ENCODE measurements at places on chromosomes 3 and 15.

- no peak for DNase-seq
Measured at GRCh38 chr3:197906850-197907187, 43.2 kb upstream of the RPL35A start.

- DNase-seq = no peak
Measured at GRCh38 chr3:40720863-40721262, 196.1 kb downstream of the ZNF621 start.

DNA sequence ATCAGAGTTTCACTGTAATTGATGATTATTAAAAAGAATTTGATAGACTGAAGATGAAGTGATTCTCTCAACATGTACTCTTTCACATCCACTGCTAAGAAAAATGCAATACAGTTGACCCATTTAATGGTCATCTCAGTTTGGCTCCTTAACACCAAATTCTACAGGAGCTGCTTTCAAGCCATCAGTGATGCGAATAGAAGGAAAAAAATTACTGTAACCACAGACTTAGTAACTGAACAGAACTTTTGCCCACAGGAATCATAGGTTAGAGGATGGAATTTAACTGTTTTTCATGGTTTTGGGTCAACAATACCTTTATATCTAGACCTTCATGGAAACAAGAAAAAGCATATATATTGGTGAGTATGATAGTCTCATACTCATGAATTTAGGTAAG, 633.5 kb downstream of the CADM2 start:
- DNase-seq = no peak

- DNase-seq = no peak
Measured at GRCh38 chr3:98966434-98966833, 64.9 kb upstream of the DCBLD2 start.

GRCh38 chr3:159928666-159929065, 60.0 kb upstream of the IL12A start:
- DNase-seq = no peak

- no peak for DNase-seq
Measured at GRCh38 chr3:40336511-40337135, 27.1 kb downstream of the EIF1B start.

DNA sequence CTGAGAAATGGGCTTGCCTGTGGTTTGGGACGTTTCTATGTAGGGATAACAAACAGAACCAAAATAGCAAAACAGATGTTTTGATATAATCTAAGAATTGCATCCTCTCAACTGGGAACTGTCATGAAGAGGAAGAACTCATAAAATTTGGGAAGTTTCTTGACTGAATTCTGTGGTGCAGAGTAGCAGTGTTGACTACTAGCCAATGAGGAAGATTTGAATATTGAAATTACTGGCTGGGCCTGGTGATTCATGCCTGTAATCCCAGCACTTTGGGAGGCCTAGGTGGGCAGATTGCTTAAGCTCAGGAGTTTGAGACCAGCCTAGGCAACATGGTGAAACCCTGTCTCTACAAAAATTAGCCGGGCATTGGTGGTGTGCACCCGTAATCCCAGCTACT, 42.2 kb downstream of the ZNF609 start:
- DNase-seq = no peak

DNA sequence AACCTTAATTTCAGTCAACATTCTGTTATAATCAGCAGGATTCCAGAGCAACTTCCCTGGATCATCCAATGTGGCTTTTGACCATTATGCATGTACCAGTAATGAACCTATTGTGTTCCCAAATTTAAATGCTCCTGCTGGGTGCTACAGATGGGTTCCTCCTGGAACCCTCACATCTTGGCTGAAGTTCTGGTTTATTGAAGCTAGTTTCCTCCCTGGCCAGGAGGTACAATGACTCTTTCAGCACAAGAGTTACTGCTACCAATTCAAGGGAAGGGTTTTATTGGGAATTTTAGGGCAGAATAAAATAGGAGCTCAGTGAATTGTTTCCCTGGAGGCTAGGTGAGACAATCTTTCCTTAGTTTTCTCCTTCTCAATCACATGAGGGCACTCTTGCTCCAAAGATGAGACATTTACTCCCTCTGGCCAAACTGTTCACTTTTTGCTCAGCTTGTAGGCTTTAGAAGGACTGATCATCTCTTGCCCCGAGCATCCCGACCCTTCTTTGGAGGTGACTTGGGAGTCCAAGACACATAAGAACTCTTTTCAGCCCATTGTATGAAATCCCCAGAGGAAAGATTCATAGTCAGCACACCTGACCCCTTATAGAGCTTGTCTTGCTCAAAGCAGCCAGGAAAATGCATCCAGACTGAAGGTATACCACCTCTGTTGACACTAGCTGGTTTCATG, 8.8 kb upstream of the NPHP3 start:
- DNase-seq = no peak

GRCh38 chr15:43776718-43777266, at the start of gene ELL3:
TSS of gene ELL3 (minus strand) at chr15:43776966. CDS start at chr15:43776901, 65 bp downstream.
- peak; percentile 51 for DNase-seq

- no peak for DNase-seq
Measured at GRCh38 chr3:181290941-181291340, 301.4 kb upstream of the DNAJC19 start.

DNA sequence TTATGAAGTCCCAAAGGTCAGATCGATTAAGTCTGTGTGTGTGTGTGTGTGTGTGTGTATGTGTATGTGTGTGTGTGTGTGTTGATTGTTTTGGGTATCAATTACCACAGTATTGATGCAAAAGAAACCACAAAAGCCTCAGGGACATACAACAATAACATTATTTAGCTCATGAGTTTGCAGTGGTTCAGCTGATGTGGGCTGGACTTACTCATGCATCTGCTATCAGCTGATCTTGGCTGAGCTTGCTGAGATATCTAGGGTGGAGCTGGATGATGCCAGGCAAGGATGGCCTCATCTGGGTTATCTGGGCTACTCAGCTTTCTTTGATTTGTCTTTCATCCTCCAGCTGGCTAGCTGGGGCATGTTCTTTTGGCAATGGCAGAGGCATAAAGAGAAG, 82.4 kb upstream of the PRR23C start:
- no peak for DNase-seq

- no peak for DNase-seq
Measured at GRCh38 chr3:156535162-156535627, 19.7 kb downstream of the SSR3 start.

- no peak for DNase-seq
Measured at GRCh38 chr15:22786868-22787698, 639 bp downstream of the NIPA1 start.

DNA sequence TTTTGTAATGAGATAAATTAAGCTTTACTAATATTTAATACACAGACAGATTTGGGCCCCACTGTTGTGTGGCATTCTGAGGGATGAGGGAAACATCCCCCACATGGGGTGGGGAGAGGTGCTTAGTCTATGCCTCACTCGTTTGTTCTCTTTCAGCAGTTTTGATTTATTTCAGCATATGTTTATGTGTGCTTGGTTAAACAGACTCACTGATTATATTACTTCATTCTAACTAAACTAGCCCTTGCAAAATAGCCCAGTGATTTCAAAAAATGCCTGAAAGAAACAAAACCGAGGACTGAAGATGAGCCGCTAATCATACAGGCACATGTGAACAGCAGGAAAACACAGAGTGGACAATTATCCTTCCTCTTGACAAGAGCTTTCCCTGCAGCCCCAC, 27.2 kb downstream of the TNFAIP8L3 start:
- DNase-seq = no peak

DNA sequence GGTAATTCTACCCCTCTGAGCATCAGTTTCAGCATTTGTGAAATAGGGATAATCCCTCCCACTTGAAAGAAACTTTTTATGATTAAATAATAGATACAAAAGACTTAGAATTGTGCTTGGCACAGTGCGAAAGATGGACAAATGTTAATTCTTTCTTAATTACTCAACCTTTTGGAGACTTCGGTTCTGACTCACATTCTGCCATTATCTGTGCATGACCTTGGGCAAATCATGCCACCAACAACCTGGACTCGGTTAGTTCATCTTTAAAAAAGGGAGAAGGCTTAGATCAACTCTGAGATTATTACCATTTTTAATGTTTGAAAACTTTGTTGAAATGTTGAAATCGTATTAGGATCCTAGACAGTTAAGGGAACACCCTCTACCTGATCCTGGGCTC, 40.6 kb upstream of the POLR2M start:
- no peak for DNase-seq

- no peak for DNase-seq
Measured at GRCh38 chr3:130345487-130346079, at the start of gene COL6A5. TSS of gene COL6A5 (plus strand) at chr3:130345672. CDS start at chr3:130373639, 27,967 bp downstream.

- DNase-seq = no peak
Measured at GRCh38 chr15:48394970-48395369, 63.7 kb downstream of the DUT start.

- no peak for DNase-seq
Measured at GRCh38 chr3:107892955-107893624, 197.7 kb downstream of the CD47 start.
